ENCODE measurements at places on chromosomes 2 and 18. TPM values are rescaled to one million over a fixed set of nuclear protein-coding genes. Genes with fewer than 3 reads are reported as not detected.

DNA sequence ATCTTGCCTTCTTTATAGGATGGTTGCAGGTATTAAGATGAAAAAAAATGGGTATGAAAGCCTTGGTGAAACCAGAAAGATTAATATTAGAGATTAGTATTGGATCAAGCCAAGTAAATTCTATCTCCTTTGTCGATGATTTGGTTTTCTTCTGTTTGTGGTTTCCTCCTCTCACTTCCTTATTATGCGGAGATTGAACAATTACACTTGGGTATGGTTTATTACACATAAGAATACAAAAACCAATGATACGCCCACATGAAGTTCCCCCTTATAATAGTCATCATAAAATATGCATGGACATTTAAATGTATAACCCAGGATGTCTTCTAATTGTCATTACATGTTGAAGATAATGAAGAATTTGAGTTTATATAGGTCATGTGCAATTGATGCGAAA is 4.9 kb downstream of the LTBP1 start:
- no peak for DNase-seq
- H3K4me3 ChIP-seq = no peak overlapping the region
- H3K27me3 ChIP-seq = peaks cover 47% of the 10 kb centered on the region
- no peaks in the 10 kb centered on the region for H3K36me3 ChIP-seq

DNA sequence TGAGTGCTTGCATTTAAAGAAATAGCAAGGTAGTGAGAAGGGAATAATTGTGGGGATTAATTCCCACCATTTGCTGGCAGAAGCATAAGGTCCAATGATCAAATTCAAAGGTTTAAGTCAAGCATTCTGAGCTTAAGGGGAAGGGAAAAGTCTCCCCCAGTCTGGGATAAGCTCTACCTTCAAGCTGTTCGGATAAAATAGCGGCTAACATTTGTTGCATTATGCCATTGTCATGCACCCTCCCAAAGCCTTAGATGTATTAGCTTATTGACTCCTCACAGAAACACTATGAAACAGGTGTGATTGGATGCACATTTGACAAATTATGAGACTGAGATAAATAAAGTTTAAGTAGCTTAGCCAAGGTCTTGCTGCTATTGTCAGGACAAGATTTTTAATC is 52.2 kb upstream of the TGIF1 start:
- peaks cover 31% of the 10 kb centered on the region for H3K4me1 ChIP-seq
- peaks cover 6% of the 10 kb centered on the region for H3K36me3 ChIP-seq
- no peak overlapping the region for H3K27ac ChIP-seq
- H3K27me3 ChIP-seq = no peaks in the 10 kb centered on the region
- DNase-seq = no peak

The GALNT3 gene
- polyA plus RNA-seq = 5.3 TPM

The SCG2 gene
- not detected for polyA plus RNA-seq

- peaks cover 7% of the 10 kb centered on the region for H3K36me3 ChIP-seq
- H3K4me3 ChIP-seq = no peak overlapping the region
- peak overlapping the region; percentile 58 for H3K27ac ChIP-seq
- DNase-seq = no peak
- peaks cover 37% of the 10 kb centered on the region for H3K4me1 ChIP-seq
These were observed 59.1 kb downstream of the MBP start for GRCh38 chr18:77073336-77074093.

The AUP1 gene
- polyA plus RNA-seq = 90.3 TPM

- no peak overlapping the region for H3K27ac ChIP-seq
- peaks cover 8% of the 10 kb centered on the region for H3K27me3 ChIP-seq
- peaks cover 3% of the 10 kb centered on the region for H3K4me1 ChIP-seq
- no peaks in the 10 kb centered on the region for H3K36me3 ChIP-seq
These were observed 14.6 kb downstream of the TNS1 start for GRCh38 chr2:217988014-217988839.

DNA sequence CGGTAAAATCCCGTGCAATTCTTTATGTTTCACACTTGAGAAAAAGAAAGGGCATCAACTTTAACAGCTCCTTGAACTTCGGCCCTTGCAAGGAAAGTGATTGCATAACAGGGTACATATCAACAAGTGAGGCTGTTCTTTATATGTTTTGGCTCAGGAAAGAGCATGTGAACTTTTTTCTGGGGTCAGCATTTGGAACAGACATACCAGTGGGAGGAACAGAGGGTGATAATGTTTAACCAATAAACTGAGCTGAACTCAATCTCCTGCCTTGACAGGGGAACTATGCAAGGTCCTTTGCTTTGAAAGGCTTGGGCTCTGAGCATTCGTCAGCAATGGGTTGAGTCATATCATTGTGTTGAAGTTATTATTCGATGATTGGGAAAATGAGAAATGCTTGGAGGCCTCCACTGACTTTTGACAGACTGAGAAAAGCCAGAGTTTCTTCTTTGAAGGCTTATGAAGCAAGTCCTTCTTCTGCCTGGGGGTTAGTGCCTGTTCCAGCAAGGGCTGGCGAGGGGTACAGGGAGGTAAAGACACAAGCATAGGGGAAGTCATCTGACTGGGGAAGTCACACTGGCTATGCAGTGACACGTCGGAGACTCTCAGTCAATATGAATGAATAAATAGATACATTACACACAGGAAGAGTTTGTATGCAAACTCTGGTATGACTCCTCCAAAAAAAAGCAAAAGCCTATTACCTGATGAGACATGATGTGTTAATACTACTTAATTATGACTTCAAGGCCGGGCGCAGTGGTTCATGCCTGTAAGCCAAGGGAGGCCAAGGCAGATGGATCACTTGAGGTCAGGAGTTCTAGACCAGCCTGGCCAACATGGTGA is 57.2 kb downstream of the CYB5A start:
- no peaks in the 10 kb centered on the region for H3K36me3 ChIP-seq
- DNase-seq = no peak
- no peak overlapping the region for H3K4me3 ChIP-seq
- peaks cover 13% of the 10 kb centered on the region for H3K27me3 ChIP-seq
- H3K27ac ChIP-seq = no peak overlapping the region

GRCh38 chr2:160054984-160055725 is 7.3 kb downstream of the PLA2R1 start:
- peaks cover 21% of the 10 kb centered on the region for H3K27me3 ChIP-seq
- H3K27ac ChIP-seq = no peak overlapping the region
- no peak for DNase-seq
- no peaks in the 10 kb centered on the region for H3K36me3 ChIP-seq
- H3K4me1 ChIP-seq = no peaks in the 10 kb centered on the region

GRCh38 chr2:100832885-100833284 is 12.9 kb downstream of the NPAS2 start:
- H3K4me3 ChIP-seq = no peak overlapping the region
- DNase-seq = no peak
- no peaks in the 10 kb centered on the region for H3K4me1 ChIP-seq
- H3K36me3 ChIP-seq = no peaks in the 10 kb centered on the region

- no peak overlapping the region for H3K4me3 ChIP-seq
- H3K4me1 ChIP-seq = peaks cover 26% of the 10 kb centered on the region
- H3K27me3 ChIP-seq = no peaks in the 10 kb centered on the region
These were observed 28.0 kb downstream of the SRSF7 start for GRCh38 chr2:38723173-38723572.

DNA sequence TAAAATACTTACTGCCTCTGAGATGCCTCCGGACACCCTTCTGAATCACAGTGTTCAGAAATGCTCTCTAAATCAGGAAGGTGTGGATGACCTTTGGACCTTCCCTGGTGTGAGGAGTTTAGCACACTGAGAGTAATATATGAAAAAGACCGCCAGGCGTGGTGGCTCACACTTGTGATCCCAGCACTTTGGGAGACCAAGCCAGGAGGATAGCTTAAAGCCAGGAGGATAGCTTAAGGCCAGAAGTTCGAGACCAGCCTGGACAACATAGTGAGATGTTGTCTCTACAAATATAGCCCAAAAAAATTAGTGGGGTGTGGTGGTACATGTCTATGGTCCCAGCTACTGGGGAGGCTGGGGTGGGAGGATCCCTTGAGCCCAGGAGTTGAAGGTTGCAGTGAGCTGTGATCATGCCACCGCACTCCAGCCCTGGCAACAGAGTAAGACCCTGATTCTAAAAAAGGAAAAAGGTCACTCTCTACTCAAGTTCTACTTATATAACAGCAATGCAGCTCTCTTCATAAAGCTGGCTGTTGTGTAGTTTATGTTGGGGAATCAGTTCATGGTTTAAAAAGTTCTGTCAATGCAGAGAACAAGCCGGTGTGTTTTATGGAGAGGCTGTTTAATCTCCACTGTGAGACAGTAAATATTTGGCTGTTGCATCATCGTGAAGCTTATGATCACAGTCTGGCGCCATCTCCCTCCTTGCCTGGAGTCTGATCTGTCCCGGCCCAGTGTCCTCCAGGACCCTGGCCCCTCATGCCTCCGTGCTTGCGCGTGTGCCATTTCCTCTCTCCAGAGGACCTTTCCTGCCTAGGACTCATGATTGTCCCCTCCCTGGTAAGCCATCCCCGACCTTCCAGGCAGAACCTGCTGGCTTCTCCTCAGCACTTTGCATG is 184.5 kb downstream of the FAM210A start:
- no peak for DNase-seq
- H3K27ac ChIP-seq = peak overlapping the region; percentile 62
- H3K27me3 ChIP-seq = no peaks in the 10 kb centered on the region
- H3K4me3 ChIP-seq = no peak overlapping the region

DNA sequence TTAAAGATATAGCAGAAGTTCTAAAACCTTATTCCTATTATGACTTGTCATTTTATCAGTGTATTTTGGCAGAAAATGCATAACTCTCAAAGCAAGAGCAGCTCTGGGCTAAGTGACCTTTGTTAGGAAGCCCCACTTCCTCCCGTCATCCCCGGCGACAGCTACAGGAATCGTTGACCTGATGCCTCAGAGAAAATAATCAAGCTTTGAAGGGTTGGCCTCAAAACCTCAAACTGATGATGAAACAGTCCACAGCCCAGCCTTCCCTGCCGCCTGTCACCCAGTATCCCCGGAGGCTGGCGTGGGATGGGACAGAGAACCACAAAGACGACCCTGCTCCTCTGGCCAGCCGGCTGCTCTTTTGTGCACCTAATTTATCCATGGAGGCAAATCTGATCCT is 65.3 kb downstream of the KCNF1 start:
- no peaks in the 10 kb centered on the region for H3K4me1 ChIP-seq
- H3K4me3 ChIP-seq = no peak overlapping the region
- no peak for DNase-seq
- H3K27me3 ChIP-seq = peaks cover 12% of the 10 kb centered on the region
- H3K36me3 ChIP-seq = no peaks in the 10 kb centered on the region

GRCh38 chr2:65120990-65121693 is 8.8 kb downstream of the RAB1A start:
- peaks cover 4% of the 10 kb centered on the region for H3K36me3 ChIP-seq
- no peak for DNase-seq
- no peaks in the 10 kb centered on the region for H3K27me3 ChIP-seq
- H3K4me1 ChIP-seq = peaks cover 22% of the 10 kb centered on the region

DNA sequence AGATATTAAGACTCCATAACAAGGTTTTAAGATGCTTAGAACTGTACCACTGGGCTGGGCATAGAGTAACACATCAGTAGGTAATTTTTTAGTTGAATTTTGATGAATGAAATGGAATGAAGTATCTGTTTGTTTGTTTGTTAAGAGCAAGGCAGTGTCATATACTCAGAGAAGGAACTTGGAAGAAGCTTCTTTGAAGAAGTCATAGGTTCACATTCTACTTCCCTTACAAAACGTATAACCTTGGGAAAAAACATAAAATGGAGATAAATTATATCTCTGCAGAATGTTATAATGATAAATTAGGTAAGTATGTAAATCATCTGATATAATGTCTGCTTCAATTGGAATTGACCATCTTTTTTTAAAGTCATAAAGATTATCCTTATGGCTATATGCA is 122.1 kb upstream of the SLC39A10 start:
- H3K27ac ChIP-seq = peak overlapping the region; percentile 53
- no peaks in the 10 kb centered on the region for H3K27me3 ChIP-seq
- H3K36me3 ChIP-seq = no peaks in the 10 kb centered on the region

- no peak overlapping the region for H3K27ac ChIP-seq
- no peak for DNase-seq
- H3K4me3 ChIP-seq = no peak overlapping the region
- H3K36me3 ChIP-seq = no peaks in the 10 kb centered on the region
- H3K27me3 ChIP-seq = no peaks in the 10 kb centered on the region
These were observed 122.1 kb downstream of the PKP4 start for GRCh38 chr2:158578703-158579330.

DNA sequence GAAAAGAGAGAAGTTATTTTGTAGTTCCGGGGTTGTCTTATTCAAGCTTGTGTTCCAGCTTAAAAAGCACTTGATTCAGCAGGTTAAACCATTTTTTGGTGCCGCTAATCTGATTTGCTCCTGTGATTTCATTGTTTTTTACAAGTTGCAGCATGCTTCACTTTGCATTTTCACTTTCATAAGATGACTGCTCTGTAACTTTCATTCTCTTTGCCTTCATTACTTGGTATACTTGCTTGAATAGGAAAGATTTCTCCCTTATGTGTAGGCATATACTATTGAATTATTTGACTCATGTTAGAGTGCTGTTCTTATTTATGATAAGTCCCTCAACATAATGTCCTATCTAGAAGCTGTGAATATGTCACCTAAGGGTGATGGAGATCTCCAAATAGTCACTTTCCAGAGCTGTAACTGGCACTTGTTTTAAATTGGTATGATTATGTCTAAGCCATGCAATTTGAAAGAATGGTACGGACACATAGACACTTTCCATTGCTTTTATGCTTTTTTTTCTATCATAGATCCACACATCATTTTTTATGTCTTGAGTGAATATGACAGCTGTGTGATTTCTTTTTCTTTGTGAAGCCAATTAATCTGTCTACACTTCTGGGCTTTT is 254.5 kb downstream of the DSEL start:
- no peaks in the 10 kb centered on the region for H3K27me3 ChIP-seq
- H3K4me1 ChIP-seq = no peaks in the 10 kb centered on the region

DNA sequence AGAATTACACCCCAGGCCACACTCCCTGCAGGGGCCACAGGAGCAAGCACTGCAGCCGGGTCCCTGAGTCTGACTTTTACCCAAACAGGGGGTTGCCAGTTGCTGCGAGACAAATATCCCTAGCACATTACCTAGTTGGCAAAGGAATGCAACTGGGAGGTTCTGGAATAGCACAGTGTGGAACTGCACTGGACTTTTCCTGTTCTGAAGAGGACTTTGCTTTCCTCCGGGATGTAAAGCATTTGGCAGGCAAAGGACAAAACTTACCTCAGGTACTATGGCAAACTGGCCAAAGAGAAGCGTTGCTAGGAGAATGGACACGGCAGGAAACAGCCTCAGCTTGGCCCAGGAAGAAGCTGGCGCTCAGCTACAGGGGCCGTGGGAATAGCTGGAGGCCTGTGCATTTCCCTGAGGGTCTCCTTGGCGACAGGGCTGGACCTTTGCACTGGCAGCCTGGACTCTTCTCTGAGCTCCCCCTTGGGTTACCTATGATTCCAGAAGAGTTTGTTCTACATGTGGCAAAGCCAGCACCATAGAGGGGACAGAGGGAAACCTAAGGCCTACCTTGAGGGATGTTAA is 45.0 kb downstream of the BCL11A start:
- no peak for DNase-seq
- peak overlapping the region; percentile 76 for H3K4me3 ChIP-seq
- no peaks in the 10 kb centered on the region for H3K27me3 ChIP-seq

All from naive B cell (primary cell).